ENCODE measurements at places on chromosomes 5 and 9. TPM values are rescaled to one million over a fixed set of nuclear protein-coding genes. Genes with fewer than 3 reads are reported as not detected.

GRCh38 chr5:157486221-157486681 is 26.2 kb downstream of the NIPAL4 start:
- DNase-seq, result no peak

DNA sequence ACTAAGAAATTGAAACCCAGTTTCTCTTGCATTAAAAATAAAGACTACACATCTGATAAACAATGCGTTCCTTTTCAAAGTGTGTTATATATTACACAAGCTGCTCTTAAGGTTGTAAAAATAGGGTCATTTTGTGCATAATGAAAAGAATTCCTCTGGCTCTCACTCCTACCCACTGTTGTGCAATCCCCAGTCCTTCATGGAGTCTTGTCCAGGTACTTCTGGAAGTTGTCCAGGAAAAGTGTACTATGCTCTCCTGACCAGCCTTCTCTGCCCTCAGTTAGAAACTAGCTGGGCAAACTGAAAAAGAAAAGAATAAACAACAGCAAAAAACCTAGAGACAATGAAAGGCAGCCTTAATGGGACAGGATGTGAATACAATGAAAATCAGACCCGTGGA is 345.5 kb upstream of the PAPPA start:
- no peak for DNase-seq

GRCh38 chr5:108884736-108885135 is 137.0 kb downstream of the FER start:
- DNase-seq, result no peak

Gene CDC20B
- not detected for total RNA-seq

- peak; percentile 68 for DNase-seq
These were observed 23.3 kb downstream of the PITX1 start for GRCh38 chr5:135010502-135011354.

Gene TNFSF8
- 4.6 TPM for total RNA-seq

GRCh38 chr9:114483499-114483898 is 21.8 kb downstream of the WHRN start:
- no peak for DNase-seq

Gene CEL
- 2.2 TPM for total RNA-seq

Gene STPG3
- not detected for total RNA-seq

DNA sequence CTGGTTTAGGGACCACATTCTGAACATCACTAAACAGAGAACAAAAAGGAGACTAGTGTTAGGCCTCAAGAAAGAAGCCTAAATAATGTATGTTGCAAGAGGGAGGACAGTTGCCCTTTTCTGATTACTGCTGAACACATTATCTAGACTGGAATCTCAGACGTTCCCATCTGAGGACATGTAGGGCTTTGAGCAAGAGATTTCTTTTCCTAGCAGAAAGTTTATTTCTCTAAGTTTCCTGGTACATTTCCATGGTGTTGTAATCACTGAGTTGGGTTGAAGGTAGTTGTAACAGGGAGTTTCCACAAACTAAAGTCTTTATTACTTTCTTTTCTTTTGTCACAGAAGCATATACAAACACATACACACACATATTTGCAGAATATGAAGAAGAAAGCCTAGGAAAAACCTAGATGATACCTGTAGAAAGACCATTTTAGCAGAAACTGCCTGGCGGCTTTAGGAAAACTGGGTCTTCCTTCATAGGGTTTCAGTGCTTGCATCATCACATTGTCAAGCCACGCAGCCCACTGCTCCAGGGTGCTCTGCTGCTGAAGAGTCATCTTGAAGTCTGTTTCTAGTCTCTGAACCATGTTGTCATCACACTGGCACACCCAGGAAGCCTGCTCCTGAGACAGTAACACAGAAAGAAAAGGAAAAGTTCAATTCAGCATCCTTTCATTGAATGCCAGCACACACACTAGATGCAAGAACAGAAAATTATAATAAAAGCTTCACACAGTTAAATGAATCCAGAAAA is 269.1 kb downstream of the RFX3 start:
- no peak for DNase-seq

- DNase-seq, result no peak
These were observed 131.0 kb upstream of the ASTN2 start for GRCh38 chr9:117545846-117546245.

Gene DIRAS2
- not detected for total RNA-seq

DNA sequence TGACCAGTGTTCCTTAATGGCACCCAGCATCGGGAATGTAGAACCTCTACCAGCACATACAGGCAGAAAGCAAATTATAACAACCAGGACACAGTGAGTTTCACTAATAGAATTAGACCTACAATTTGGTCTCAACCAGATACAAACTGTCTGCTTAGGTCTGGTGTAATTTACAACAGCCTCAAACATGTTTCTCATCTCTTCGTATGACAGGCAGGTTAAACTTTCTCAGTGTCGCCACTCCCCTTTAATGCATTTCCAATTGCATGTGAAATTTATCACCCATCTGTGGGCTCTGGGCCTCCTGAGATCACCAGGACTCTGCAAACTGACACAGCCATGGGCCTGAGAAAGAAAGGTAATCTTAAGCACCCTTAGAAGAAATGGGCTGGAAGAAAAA is 218.7 kb downstream of the DCP2 start:
- no peak for DNase-seq

GRCh38 chr5:88503041-88503345 is 234.3 kb upstream of the TMEM161B start:
- DNase-seq, result no peak

DNA sequence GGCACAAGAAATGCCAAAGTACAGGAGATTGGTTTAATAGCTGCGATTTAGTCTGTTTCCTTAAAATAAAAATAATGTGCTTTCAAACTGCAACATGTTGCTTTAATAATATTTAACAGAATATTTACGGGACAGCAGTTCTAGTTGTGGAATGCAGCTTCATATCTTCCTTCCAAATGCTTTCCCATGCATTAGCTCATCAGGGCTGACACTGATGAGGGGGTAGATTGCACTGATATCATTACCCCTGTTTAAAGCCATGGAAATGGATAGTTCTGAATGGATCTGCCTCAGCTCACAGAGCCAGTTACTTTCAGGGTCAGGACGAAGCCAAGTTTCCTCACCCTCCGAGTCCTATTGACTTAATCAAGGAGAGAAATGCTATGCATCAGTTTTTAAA is 93.2 kb upstream of the OSMR start:
- no peak for DNase-seq

- no peak for DNase-seq
These were observed 364.4 kb upstream of the CDH9 start for GRCh38 chr5:27402828-27403227.

Gene SPINK7
- not detected for total RNA-seq

GRCh38 chr9:114676901-114677300 is 5.1 kb downstream of the TEX48 start:
- DNase-seq, result no peak

Gene GPX8
- total RNA-seq, result 20.5 TPM

Gene IFNA2
- total RNA-seq, result not detected

DNA sequence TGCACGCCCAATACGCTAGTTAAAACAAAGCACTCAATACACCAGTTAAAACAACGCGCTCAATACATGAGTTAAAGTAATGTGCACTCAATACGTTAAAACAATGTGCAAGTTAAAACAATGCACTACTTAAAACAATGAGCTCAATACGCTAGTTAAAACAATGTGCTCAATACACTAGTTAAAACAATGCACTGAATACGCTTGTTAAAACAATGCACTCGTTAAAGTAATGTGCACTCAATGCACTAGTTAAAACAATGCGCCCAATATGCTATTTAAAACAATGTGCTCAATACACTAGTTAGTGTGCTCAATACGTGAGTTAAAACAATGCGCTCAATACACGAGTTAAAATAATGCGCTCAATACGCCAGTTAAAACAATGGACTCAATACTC is 185.0 kb downstream of the TRIO start:
- DNase-seq, result no peak

All from mesenteric fat pad (tissue), 1 donor.